ENCODE measurements at places on chromosomes 12 and 14. TPM values are rescaled to one million over a fixed set of nuclear protein-coding genes. Genes with fewer than 3 reads are reported as not detected.

CDKL1 gene
- 6.7 TPM for polyA plus RNA-seq

DNA sequence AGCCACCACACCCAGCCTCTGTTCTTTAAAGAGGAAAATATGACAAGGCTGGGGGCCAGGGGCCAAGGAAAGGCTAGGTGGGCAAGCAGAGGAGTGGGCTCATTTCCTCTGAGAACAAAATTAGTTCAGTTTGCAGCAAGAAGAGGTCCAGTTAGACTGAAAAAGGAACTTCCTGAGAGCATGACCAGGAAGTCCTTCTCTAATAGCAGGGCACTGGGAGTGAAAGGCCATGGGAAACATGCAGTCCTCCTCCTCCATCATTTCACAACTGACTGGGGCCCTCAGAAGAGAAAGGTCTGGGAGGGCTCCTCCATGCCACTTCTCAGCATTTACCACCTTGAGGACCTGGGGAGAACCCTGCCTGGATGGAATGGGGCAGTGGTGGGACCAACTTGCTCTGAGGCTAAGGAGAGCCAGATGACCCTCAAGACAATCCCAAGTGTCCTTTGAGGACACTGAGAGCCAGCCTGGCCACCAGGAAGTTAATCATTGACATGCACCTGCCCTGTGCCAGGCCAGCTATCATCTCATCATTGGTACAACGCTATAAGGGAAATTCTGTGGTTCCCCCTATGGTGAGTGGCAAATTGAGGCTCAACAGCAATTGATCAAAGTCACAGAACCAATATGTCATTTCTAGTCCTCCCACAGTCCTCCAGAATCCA lies 2.0 kb downstream of the AQP2 start:
- DNase-seq, result no peak

DNA sequence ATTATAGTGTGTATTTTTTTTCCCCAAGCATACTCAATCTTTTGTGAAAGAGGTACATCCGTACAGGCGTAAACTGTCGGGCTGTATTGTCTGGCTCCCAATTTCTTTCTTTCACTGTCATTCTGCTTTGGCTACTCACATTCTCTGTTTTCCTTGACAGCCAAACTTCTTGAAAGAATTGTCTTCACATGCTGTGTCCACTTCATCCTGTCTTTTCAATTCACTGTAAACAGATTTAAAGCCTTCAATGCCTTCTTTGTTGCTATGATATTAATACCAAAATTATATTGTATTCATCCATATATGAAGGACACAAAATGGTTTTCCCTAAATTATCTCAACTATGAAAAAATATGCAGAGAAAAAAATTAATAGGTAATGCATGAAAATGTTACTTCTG lies 6.0 kb upstream of the ATP23 start:
- DNase-seq, result no peak

- no peak for DNase-seq
Observed at GRCh38 chr12:132640936-132641335, 22.4 kb downstream of the P2RX2 start.

- peak; percentile 40 for DNase-seq
Observed at GRCh38 chr14:63852271-63852816, 460 bp upstream of the SYNE2 start.

- DNase-seq, result no peak
Observed at GRCh38 chr14:34692348-34692747, 22.0 kb downstream of the CFL2 start.

DNA sequence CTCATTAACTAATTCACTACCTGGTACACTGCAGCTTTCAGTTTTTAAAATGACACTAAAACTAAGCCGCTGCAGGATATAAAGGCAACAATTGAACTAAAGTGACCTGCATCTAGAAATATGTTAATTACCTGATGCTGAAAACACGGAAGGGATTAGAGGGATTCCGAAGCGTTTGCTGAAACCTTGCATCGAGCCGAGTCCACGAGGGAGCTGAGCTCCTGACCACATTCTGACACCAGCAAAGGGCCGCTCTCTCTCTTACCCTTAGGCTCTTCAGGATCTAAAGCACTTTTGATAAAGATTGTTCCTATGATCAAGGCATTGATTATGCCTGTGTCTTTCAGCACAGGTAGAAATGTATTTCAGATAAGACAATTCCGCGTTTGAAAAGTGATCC lies 59.5 kb upstream of the CDKN3 start:
- DNase-seq, result no peak

GRCh38 chr14:58119381-58119780 lies 32.6 kb downstream of the ARMH4 start:
- DNase-seq, result no peak

DNA sequence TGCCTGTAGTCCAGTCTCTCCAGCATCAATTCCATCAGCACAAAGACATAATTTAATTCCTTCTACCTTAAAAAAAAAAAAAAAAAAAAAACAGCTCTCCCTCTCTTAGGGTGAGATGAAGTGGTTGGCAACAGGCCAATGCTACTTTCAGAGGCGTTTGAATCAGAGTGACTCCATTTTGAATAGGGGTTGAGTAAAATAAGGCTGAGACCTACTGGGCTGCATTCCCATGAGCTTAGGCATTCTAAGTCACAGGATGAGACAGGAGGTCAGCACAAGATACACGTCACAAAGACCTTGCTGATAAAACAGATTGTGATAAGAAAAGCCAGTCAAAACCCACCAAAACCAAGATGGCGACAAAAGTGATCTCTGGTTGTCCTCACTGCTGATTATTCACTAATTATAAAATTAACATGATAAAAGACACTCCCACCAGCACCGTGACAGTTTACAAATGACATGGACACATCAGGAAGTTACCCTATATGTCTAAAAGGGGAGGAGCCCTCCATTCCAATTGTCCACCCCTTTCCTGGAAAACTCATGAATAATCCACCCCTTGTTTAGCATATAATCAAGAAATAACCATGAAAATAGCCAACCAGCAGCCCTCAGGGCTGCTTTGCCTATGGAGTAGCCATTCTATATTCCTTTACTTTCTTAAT lies 6.9 kb upstream of the TCL1B start:
- DNase-seq, result no peak

- DNase-seq, result no peak
Observed at GRCh38 chr14:46651526-46652144, at the start of gene RPL10L. Gene RPL10L, minus strand, starts transcription at chr14:46651781. Its CDS starts 45 bp downstream, at chr14:46651736.

Measured in left renal cortex interstitium (tissue), 4 donors.